SK-N-DZ (cell line): ENCODE measurements at places on chromosomes 3 and 15.

DNA sequence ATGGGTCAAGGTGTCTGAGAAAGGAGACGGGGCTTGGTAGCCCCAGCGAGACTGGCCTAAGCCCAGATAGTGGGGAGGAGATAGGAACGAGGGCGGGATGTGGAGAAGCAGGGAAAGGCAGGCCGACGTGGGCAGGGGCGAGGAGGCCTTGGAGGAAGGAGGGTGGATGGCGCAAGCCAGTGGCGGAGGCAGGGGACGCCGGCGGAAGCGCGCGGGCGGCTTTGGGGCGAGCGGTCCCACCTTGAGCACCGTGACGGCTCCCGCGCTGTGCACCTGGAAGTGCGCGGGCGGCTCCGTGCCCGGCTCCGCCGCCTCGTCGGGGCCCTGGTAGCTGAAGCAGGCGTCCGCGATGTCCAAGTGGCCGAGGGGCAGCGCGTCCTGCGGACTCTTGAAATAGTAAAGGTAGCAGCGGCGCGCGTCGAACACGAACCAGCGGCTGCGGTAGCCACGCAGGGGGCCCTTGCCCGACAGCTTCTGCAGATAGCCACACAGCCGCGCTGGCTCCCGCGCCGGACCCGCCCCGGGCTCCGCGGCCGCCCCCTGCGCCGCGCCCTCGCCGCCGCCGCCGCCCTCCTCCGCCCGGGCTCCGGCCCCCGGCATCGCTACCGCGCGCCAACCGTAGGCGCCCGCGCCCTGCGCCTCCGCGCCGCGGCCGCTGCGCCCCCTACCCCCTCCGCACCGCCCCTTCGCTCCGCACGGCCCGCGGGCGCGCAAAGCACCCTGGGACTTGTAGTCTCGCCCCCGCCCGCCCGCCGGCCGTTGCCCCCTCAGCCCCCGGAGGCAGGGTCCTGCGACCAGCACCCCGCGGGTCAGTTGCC is at the start of gene TBC1D2B:
Gene TBC1D2B, minus strand, starts transcription at position 659 of the 818 bp plus-strand sequence. Its CDS starts 59 bp downstream, at position 600.
- peak; percentile 51 for DNase-seq

DNA sequence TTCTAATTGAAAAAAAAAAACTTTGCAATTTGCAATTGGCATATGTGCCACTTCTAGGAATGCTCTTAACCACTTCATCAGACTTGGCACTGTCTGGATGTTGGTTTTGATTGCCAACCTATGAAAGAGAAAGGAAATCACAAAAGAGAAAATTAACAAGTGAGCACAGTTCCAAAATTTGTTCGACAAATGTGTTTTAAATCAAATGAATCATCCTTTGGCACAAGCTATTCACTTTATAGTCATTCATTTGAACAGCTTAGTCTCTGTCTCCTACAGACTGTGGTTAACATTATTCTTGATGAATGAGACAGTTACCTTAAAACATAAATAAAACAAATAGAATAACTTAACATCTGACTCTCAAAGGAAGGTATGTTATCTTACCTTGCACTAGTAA is 265.0 kb downstream of the EPHA3 start:
- no peak for DNase-seq

DNA sequence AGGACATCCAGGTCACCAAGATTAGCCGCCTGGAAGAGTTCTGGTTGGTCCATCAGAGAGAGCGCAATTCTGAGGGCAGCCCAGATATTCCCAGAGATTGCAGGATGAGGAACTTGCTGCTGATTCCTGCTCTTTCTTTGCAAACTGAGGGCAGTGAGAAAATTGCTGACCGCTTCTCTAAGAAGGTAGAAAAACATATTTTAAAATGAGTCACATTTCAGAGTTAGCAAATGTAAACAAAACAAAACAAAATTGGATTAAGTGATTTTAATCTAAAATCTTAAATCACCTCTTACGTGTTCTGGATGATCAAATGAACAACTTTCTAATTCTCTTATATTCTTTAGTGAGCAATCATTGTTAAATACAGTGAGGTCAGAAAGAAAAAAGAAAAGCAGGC is 149.0 kb downstream of the USP13 start:
- DNase-seq = no peak

DNA sequence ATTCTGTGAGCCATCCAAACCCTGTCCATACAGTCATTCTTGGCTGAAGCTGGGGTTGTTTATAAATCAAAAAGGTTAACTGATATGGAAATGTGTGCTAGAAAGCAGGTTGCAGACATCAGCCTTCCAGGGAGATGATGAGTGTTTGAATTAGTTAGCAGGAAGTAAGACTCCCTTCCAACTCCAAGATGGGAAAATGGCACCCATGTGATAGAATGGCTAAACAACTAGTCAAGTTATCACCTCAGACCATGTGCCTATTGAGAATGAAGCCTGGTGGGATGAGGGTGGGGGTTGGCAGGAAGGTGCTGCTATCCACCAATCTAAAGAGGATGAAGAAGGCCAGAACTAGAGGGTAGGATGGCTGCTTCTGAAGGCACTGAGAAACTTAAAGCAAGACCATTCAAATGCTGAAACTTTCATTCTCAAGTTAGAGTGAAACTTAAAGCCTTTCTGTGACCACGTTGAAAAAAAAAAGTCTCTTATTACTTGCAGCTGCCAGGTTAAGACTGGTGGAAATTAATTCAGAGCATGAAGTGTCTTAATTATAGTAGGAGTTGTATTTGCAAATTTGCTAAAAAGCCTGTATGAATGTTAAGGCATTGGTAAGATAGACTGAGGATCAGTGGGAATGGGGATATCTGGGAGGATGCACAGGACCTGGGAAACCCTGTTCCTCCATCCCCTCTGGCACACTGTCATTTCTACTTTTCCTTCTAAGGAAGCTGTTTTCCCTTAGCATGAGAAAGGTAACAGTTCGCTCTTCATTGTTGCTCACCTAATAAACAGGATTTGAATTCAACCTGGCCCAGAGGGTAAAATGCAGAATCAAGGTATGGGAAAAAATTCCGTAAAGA is 36.8 kb downstream of the CCR3 start:
- no peak for DNase-seq

DNA sequence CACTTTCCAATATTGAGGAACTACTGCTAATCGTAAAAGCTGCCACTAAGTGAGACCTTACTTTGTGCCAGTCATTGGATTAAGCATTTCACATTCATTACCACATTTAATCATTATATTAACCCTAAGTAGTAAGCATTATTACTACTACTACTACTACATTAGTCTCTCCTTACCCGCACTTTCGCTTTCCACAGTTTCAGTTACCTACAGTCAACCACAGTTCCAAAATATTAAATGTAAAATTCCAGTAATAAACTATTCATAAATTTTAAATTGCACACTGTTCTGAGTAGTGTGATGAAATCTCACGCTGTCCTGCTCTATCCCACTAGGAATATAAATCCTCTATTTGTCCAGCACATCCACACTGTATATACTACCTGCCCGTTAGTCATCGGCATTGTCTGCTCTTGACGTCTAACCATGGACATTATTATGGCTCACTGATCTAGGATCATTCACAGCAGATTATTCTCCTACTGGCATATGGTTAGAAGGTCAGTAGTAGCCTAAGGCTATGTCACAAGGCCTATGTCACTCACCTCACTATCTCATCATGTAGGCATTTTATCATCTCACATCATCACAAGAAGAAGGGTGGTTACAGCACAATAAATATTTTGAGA is 121.1 kb downstream of the GSK3B start:
- no peak for DNase-seq

- no peak for DNase-seq
Observed at GRCh38 chr3:12054245-12054644, 50.1 kb downstream of the SYN2 start.

DNA sequence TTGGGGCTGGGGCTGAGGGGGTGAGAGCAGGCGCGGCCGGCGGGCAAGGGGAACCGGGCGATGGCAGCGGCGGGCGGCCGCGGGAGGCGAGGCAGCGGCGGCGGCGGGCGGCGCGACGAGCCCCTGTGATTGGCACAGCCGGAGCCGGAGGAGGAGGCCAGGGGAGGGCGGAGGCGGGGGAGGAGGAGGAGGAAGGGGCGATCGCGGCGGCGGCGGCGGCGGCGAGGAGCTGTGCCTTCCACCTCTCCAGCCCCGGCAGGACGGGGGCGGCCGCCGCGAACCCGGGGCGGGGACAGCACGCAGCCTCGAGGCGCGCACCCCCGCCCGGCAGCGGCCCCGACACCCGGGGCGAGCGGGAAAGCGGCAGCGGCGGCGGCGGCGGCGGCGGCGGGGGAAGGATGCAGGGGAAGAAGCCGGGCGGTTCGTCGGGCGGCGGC is at the start of gene SLCO3A1:
Gene SLCO3A1, plus strand, starts transcription at position 198 of the 437 bp plus-strand sequence.
- peak; percentile 69 for DNase-seq

DNA sequence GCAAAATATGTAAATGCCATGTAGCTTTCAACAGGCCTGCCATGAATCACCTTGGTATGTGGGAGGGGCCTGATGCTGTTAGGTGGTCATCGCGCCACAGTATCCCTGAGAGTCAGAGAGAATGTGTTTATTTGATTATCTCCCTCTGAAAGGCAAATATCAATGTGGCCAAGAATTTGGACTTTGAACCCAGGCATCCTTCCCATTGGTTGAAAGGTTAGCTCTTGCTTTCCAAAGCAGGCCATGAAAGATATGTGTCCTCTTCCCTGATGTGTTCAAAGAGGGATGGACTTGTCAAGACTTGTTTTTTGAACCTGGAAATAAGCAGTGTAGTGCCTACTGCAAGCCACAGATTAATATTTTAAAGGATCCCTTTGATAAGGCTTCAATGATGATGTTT is 36.7 kb downstream of the SRP14 start:
- DNase-seq = no peak

GRCh38 chr15:45114076-45114750 is at the start of the genes DUOX2 and DUOXA2:
Gene DUOX2 (minus strand): TSS chr15:45114172. CDS start chr15:45113411, 761 bp downstream.
Gene DUOXA2 (plus strand): TSS chr15:45114326. CDS start chr15:45114606, 280 bp downstream.
- no peak for DNase-seq

DNA sequence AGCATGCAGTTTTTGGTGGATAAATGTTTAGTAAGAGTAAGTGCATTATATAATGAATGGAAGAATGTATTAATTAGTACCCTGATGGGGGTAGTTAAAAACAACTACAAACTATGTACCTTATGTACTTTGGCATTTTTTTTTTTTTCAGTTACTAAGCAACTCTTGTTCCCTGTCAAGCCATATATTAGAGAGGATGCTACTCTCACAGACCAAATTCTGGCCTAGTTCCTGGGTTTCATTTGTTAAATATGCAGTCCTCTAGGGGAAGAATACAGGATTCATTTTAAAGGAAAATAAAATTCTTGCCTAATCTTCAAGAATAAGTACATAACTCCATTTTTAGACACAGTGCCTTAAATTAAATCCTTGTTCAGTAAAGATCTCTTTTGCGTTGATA is 16.9 kb downstream of the FAM98B start:
- DNase-seq = no peak

DNA sequence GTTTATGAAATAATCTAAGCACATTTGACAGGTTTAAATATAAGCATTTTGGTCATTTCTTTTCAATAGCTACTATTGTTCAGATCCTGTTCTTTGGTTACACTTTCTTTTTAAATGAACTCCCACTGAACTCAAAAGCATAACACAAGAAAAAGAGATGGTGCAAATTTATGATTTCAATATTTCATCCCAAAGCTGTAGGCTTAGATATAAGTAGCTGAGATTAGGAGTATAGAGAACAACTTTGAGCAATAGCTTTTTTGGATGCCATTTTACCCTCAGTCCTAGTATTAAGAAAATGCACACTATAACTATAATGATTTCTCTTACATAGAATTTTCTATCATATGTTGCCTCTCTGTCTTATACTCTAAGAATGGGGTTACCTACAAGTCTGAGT is 213.8 kb downstream of the ATP8B4 start:
- no peak for DNase-seq

- no peak for DNase-seq
Observed at GRCh38 chr3:162492446-162493081, 996.0 kb downstream of the OTOL1 start.

DNA sequence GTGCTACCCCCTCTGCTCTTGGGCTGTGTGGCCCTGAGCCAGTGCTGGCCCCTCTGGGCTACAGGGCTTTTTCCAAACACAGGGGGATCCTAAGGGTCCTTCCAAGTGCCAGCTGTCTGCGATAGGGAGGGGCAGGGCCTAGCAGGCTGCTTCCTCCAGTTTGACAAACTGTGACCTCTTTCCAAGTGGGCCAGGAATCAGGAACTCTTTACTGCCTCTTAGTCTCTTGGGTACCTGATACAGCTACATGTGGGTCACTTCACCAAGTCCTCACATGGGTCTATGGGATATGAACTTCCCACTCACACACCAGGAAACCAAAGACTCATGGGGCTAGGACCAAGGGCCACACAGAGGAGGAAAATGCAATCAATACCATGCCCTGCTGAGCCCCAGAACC is 25.4 kb downstream of the SEC61A1 start:
- no peak for DNase-seq

GRCh38 chr3:100761211-100761942 is 52.1 kb downstream of the TFG start:
- DNase-seq = no peak

GRCh38 chr15:88628018-88628654 is 7.0 kb downstream of the AEN start:
- DNase-seq = no peak

GRCh38 chr15:43283526-43283925 is 16.8 kb upstream of the TGM5 start:
- DNase-seq = no peak

DNA sequence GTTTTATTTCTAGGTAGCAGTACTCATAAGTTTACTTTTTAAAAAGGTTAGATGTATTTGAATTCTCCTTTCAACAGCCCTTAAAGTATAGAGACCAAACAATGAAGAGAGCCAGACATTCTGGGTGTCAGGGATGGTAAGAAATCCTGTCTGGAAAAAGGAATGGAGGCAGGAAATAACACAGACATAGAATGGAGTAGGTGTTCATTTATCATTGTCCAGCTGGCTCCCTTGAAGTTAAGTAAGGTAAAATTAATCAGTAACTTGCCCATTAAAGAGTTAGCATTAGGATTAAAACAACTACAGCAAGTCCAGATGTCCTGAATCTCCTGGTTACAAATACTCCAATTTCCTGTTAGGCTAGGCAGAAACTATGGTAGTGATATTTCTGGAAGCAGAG is 13.5 kb upstream of the SUCNR1 start:
- DNase-seq = no peak

DNA sequence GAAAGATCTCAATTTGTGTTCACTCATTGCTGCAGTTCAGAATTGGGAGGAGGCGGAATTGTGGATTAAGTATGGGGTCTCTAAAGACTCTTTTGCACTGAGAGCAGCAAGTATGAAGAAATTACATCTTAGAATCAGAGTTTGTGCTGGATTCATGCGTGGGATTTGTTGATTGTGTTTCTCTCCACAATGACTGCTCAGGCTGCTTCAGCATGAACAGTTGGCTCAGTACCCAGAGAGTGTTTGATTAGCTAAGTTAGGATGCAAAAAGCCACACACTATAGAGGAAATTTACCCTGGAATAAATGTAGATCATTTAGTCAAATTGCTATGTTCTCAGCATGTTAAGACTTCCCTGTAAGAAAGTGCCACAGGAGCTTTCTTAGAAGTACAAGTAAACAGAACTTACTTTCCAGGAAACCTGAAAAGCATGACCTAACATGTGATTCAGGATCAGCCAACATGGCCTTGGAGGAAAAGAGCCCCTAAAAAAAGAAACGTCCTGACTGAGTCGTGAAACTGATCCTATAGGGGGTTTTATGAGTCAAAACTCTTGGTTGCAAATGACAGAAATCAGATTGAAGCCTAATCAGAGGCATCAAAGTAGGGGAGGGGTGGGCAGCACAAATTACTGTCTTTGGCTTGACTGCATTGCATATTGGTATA is 32.6 kb downstream of the HHLA2 start:
- DNase-seq = no peak
